Activated T-helper 2 cell treated with anti-CD3 and anti-CD28 coated beads, Interferon-gamma antibody, Interleukin-2, Interleukin-4, amounts not matched to agents 10 μg/mL and 5 μg/mL and 100 μg/mL, durations not matched to agents 14 hours and 24 hours and 36 hours (primary cell): ENCODE measurements at places on chromosomes 5 and 9. TPM values are rescaled to one million over a fixed set of nuclear protein-coding genes. Genes with fewer than 3 reads are reported as not detected.

ADAMTSL2 gene
- total RNA-seq: not detected in 2 replicates

ADRA1B gene
- total RNA-seq: not detected in 2 replicates

SH3GL2 gene
- total RNA-seq: not detected in 2 replicates

OTP gene
- not detected in 2 replicates for total RNA-seq

SLC25A2 gene
- 0.16 TPM in 1 of 2 replicates, not detected in the other for total RNA-seq

GSN gene
- total RNA-seq: 1.1 and 1.9 TPM in 2 replicates

PCDHGB3 gene
- 0.46 and 0.85 TPM in 2 replicates for total RNA-seq

TMEM171 gene
- total RNA-seq: not detected in 2 replicates

SLC34A1 gene
- not detected in 2 replicates for total RNA-seq

ZFP37 gene
- total RNA-seq: 0.21 and 0.30 TPM in 2 replicates
